ENCODE measurements at places on chromosomes 16 and 17.
A peak's percentile ranks its signal among the peaks of the same experiment; 100 is the strongest.

DNA sequence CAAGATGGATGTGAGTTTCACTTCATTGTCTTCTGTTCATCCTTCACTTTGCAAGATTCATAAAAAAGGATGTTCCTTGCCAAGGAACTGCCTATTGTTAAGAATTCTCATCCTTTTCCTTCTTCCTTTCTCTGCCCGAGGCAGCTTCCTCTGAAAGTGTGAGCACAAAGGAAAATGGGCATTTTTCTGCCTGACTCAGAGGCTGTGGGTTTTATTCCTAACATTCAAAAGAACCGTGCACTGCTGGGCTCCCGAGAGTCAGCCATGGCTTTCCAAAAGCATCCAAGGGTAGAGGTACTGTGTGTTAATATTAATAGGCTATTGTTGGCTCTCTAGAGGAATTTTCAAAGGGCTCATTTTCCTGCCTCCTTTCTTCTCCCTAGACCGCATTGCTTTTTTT, 289.4 kb downstream of the ABCC12 start:
- DNase-seq = no peak

DNA sequence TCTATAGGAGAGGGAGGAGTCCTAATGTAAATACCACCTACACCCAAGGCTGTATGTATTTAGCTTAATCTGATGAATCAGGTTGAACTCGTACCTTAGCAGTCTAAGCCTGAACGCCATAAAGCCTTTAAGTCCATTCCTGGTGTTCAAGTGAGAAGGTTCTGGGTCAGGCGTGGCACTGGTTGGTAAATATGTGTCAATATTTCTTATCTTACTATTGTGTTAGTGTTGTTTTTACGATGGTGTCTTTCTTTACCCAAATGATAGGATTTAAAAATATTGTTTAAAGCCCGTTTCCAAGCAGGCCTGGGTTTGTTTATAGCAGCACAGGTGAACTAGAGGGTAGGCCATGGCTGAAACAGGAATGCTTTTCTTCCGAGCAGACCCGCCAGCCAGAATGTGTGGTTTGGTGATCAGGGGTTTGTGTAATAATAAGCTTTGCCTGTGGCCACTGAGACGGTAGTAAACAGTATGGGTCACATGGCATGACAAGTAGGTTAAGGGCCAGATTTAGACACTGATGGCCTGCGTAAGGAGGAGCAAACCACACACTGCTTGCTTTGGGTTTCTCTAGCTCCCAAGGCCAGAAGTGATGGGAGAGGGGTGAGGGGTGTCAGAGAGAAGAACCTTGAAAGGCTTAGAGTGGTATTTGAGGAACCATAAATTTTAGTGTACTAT, 3.3 kb downstream of the TMEM94 start:
- no peak for DNase-seq

DNA sequence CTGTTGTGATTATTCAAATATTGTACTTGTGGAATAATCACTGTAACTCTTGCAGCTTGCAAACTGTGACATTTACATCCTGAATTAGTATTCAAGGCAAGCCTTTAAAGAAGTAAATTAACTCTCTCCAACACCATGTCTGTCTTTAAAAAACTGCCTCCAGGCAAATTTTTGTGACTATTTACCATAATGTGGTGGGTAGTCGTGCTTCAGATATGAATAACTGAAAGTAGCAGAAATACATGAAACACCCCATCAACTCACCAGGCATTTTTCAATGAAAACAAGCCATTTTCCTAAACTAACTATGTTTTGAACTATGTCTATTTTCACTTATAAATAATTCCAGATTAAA, 217.4 kb upstream of the PSMD7 start:
- DNase-seq = no peak

GRCh38 chr17:35947156-35947585, 3.7 kb upstream of the LYZL6 start:
- DNase-seq = peak; percentile 35

Measured in stimulated activated CD8-positive, alpha-beta memory T cell treated with anti-CD3 and anti-CD28 coated beads, Interleukin-2, amount 100 ng/mL, for 1 hour (primary cell).